ENCODE measurements at places on chromosomes 2 and 18.

DNA sequence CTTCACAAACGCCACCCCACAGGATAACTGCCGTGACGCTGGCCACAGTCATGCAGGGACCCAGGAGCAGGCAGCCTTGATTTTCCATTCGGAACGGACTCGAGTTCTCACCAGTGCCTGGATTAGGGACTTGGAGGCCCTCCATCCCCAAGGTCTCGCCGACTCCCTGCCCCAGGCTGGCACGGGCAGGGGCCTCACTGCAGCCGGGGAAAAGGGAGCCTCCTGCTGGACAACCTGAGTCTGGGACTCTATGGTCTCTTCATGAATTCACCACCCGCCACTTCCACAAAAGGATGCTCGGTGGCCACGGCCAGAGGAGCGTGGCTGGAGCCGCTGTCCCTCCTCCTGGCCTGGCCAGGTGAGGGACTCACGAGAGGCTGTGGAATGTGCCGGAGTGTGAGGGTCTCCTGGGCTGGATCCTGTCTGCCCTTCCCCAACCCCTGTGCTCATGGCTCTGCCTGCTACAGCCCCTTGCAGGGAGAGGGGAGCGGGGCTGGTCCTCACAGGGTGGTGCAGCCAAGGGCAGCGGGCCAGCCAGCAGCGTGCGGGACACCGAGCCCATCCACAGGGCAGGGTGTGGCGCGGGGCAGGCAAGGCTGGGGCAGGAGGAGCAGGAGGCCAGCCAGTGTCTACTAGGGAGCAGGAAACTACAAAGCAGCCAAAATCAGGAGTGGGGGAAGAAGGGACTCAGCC lies 42.3 kb downstream of the AQP12A start:
- DNase-seq, result no peak

- no peak for DNase-seq
Measured at GRCh38 chr18:79382681-79383387, 12.9 kb upstream of the NFATC1 start.

DNA sequence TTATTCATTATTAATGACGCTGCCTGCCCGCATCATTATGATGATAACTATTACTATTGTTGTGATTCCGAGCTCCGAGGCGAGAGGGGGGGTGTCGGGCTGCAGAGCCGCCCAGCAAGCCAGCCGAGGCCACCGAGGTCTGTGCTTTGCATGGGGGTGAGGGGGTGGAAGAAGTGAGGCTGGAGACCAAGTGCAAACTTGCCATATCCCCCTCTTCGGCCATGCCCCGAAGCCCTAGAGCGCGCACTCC lies 3.6 kb downstream of the BCL11A start:
- DNase-seq, result no peak

- DNase-seq, result no peak
Measured at GRCh38 chr2:7825591-7826312, 856.1 kb upstream of the ID2 start.

- no peak for DNase-seq
Measured at GRCh38 chr2:98382739-98383138, 36.5 kb downstream of the CNGA3 start.

GRCh38 chr2:71060871-71061270 lies 7.6 kb upstream of the NAGK start:
- no peak for DNase-seq

DNA sequence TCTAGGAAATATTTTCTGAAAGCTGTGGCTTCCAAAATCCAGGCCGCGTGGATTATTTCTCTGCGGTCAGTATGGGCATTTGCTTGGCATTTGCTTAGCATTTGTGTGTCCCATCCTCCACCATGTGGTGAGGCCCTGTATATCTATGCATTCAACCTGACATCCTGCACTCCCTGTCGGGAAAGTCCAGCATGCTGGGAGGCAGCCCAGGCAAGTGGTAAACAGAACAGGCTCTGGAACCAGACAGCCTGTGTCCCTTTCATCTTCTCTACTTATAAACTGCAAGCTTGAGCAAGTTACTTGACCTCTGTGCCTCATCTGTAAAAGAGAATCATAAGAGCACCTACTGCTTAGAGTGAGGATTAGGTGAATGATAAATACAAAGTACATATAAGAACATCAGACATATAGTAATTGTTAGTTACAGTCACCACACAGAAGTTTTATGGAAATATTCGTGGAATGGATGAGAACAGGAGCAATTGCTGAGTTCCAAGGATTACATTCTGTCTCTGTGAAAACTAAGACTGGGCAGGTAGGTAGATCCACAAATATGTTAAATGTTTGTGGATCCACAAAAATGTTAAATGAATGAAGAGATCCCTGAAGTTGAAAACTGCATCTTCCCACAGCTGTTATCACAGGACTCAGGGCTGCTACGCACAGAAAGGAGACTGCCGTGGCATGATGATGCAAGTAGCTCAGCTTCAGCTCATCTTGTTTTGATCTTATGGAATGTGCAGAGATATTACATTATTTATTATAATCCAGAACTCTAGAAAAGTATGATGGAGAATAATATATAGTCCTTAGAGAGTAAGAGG lies 317.0 kb upstream of the MMADHC start:
- DNase-seq, result no peak

GRCh38 chr2:200477667-200478131 lies 32.2 kb downstream of the KCTD18 start:
- DNase-seq, result no peak

Data from WERI-Rb-1 (cell line).